ENCODE measurements at places on chromosomes 7 and 10.

- no peaks in the 10 kb centered on the region for H3K36me3 ChIP-seq
- H3K27me3 ChIP-seq = no peaks in the 10 kb centered on the region
- H3K4me3 ChIP-seq = no peak overlapping the region
- H3K27ac ChIP-seq = no peak overlapping the region
These were observed 174.5 kb upstream of the PPP2R2D start for GRCh38 chr10:131726076-131726880.

- H3K4me3 ChIP-seq = no peak overlapping the region
- H3K4me1 ChIP-seq = no peaks in the 10 kb centered on the region
- H3K27ac ChIP-seq = no peak overlapping the region
- H3K36me3 ChIP-seq = no peaks in the 10 kb centered on the region
- no peaks in the 10 kb centered on the region for H3K27me3 ChIP-seq
These were observed 269.8 kb downstream of the ADARB2 start for GRCh38 chr10:1467334-1468076.

DNA sequence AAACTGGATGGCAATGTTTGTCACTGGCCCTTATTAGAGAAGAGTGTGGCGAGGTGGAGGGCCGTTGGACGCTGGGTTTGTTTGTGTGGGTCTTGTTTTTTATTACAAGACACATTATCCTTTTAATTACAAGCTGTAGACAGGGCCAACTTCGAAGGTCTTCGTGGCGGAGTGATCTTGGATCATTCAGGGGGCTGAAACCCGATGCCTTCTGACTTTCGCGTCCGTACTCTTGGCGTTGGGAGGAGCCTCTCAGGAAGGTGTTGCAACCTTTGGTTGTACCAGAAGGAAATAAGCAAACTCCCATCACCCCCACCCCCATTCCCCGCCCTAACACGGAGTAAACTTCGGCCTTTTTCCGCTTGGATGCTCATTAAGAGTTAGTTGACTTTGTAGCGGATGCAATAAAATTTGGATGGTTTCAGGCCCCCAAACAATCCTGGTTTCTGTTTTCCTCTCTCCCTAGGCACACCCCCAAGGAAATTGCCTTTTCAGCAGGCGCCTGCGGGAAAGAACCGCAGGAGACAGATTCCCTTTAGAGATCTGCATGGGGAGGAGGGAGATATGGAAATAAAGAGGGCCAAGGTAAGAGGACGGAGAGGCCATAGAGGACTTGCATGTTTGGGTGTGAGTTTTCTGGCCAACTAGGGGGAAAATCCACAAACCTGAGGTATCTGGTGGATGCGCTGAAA lies 294.5 kb upstream of the NFE2L3 start:
- no peak for DNase-seq
- H3K4me3 ChIP-seq = no peak overlapping the region
- peaks cover 26% of the 10 kb centered on the region for H3K4me1 ChIP-seq
- H3K27me3 ChIP-seq = peaks cover 97% of the 10 kb centered on the region

GRCh38 chr10:28497313-28498126 lies 35.4 kb upstream of the WAC start:
- H3K27ac ChIP-seq = no peak overlapping the region
- H3K4me3 ChIP-seq = no peak overlapping the region
- no peaks in the 10 kb centered on the region for H3K36me3 ChIP-seq
- no peak for DNase-seq

DNA sequence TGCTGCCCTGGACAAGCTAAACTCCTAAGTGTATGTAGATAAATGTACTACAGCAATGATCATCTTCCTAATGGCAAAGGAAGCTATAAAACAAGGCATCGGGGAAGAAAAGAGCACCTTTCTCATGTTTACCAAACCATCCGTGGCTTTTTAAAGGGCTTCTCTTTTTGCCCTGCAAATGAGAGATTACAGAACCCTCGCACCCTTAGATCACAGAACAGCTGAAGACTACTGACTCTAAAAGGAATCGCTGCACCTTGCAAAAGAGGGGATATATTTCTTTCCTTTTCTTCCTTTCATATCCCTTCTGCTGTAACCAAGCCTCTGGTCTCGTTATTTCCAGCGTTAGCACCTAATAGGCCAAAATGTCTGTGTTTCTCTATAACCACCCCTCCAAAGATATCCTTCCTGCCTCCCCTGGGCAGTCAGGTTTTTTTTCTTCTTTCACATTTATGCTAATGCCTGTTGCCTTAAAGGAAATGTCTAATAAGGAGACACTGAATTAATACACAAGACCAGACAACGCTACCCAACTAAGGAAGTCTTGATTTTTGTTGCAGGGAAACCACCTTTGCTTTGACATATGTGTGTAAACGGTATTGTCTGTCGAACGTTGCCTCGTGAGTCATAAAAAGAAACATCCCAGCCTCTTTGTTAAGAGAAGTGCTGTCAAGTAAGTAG lies 10.5 kb downstream of the ST8SIA6 start:
- H3K4me1 ChIP-seq = peaks cover 5% of the 10 kb centered on the region
- H3K36me3 ChIP-seq = no peaks in the 10 kb centered on the region
- DNase-seq = no peak
- no peaks in the 10 kb centered on the region for H3K27me3 ChIP-seq
- no peak overlapping the region for H3K4me3 ChIP-seq
- H3K27ac ChIP-seq = peak overlapping the region; percentile 37

GRCh38 chr10:74077416-74077815 lies 73.2 kb downstream of the AP3M1 start:
- peaks cover 25% of the 10 kb centered on the region for H3K36me3 ChIP-seq
- no peak for DNase-seq
- H3K27ac ChIP-seq = no peak overlapping the region
- no peaks in the 10 kb centered on the region for H3K27me3 ChIP-seq
- H3K4me3 ChIP-seq = no peak overlapping the region

GRCh38 chr10:2150288-2150687 lies 413.0 kb upstream of the ADARB2 start:
- H3K27ac ChIP-seq = no peak overlapping the region
- H3K4me3 ChIP-seq = no peak overlapping the region
- H3K27me3 ChIP-seq = no peaks in the 10 kb centered on the region
- H3K36me3 ChIP-seq = no peaks in the 10 kb centered on the region
- H3K4me1 ChIP-seq = no peaks in the 10 kb centered on the region
- DNase-seq = no peak

GRCh38 chr10:128716181-128716580 lies 590.0 kb upstream of the MKI67 start:
- H3K36me3 ChIP-seq = no peaks in the 10 kb centered on the region
- H3K4me3 ChIP-seq = no peak overlapping the region
- DNase-seq = no peak
- H3K27ac ChIP-seq = no peak overlapping the region
- H3K27me3 ChIP-seq = no peaks in the 10 kb centered on the region

- peaks cover 21% of the 10 kb centered on the region for H3K36me3 ChIP-seq
- no peak overlapping the region for H3K4me3 ChIP-seq
- H3K4me1 ChIP-seq = no peaks in the 10 kb centered on the region
- no peak for DNase-seq
These were observed 14.0 kb upstream of the SH3PXD2A start for GRCh38 chr10:103869336-103869735.

- no peak overlapping the region for H3K4me3 ChIP-seq
- H3K27me3 ChIP-seq = no peaks in the 10 kb centered on the region
- H3K36me3 ChIP-seq = no peaks in the 10 kb centered on the region
- DNase-seq = no peak
- no peaks in the 10 kb centered on the region for H3K4me1 ChIP-seq
- no peak overlapping the region for H3K27ac ChIP-seq
These were observed 27.6 kb upstream of the MKRN1 start for GRCh38 chr7:140506788-140507464.

DNA sequence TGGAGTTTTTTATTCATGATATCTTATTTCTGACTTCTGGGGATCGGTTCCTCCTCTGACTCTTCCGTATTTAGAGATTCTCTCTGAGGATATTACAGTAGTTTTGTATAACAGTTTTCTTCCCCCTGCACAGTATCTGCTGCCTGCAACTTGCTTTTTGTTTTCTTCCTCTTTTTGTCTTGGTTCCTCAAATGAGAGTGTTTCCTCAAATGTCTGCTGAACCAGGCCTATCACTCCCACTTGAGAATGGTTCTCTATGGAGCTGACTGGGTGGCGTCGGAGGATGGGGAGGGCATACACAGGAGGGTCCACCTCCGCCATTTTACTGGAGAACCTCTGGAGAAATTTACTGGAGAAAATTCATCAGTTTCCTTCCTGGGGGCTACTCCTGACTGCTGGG lies 27.7 kb downstream of the ARHGAP22 start:
- peak overlapping the region; percentile 57 for H3K27ac ChIP-seq
- H3K4me3 ChIP-seq = no peak overlapping the region
- DNase-seq = peak; percentile 4
- no peaks in the 10 kb centered on the region for H3K36me3 ChIP-seq

DNA sequence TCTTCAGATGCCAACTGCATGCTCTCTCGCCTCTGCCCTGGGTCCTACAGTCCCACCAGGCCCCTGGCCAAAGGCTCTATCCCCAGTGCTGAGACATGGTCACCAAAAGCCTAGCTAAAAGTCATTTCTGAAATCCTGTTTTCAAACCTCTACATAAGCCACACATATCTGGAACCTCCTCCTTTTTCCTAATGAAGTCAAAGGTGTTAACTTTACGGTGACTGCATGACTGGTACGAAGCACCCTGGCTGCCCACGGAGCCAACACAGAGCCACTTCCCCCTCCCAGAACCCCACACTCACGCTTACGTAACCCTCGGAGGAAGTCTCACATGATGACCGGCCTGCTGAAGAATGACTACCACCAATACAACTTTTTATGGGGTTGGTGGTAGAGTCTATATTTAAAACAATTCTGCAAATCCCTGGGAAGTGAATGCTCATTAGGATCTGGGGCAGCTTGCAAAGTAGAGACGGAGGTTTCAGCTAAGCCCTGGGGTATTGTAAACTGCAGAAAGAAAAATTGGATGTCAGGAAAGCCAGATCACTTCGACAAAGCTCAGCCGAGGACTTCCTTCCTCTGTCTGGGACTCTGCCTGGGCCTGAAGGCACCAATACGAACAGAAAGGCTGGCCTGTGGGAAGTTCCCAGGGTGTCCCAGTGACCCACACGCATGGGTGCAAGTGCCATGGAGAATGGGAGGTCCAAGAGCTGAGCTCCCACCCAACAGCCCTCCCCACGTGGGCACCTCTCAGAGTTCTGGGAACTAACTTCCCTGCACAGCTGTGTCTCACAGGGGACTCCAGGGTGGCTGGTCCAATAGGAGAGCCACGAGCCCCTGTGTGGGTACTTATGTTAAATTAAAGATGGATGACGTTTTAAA lies 50.7 kb downstream of the PDGFA start:
- peak; percentile 24 for DNase-seq
- H3K27ac ChIP-seq = peak overlapping the region; percentile 75
- no peak overlapping the region for H3K4me3 ChIP-seq

- no peaks in the 10 kb centered on the region for H3K27me3 ChIP-seq
- no peak overlapping the region for H3K4me3 ChIP-seq
- H3K36me3 ChIP-seq = peaks cover 3% of the 10 kb centered on the region
- H3K4me1 ChIP-seq = no peaks in the 10 kb centered on the region
These were observed 238.7 kb upstream of the TCF7L2 start for GRCh38 chr10:112711366-112711765.

DNA sequence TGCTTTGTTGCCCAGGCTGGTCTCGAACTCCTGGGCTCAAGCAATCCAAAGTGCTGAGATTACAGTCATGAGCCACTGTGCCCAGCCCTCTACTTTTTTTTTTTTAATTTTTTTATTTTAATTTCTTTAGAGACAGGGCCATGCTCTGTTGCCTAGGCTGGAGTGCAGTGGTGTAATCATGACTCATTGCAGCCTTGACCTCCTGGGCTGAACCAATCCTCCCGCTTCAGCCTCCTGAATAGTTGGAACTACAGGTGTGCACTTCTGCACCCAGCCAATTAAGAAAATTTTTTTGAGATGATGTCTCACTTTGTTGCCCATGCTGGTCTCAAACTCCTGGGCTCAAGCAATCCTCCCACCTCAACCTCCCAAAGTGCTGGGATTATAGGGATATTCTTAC lies 528.6 kb downstream of the GATA3 start:
- no peaks in the 10 kb centered on the region for H3K4me1 ChIP-seq
- H3K36me3 ChIP-seq = no peaks in the 10 kb centered on the region
- no peaks in the 10 kb centered on the region for H3K27me3 ChIP-seq
- H3K4me3 ChIP-seq = no peak overlapping the region
- DNase-seq = no peak

- no peak overlapping the region for H3K27ac ChIP-seq
- H3K36me3 ChIP-seq = peaks cover 2% of the 10 kb centered on the region
- no peak overlapping the region for H3K4me3 ChIP-seq
- H3K4me1 ChIP-seq = no peaks in the 10 kb centered on the region
- DNase-seq = no peak
These were observed 61.9 kb upstream of the DNAJB12 start for GRCh38 chr10:72416661-72417060.

Data from natural killer cell (primary cell).